ENCODE measurements at places on chromosomes 2 and 18.

DNA sequence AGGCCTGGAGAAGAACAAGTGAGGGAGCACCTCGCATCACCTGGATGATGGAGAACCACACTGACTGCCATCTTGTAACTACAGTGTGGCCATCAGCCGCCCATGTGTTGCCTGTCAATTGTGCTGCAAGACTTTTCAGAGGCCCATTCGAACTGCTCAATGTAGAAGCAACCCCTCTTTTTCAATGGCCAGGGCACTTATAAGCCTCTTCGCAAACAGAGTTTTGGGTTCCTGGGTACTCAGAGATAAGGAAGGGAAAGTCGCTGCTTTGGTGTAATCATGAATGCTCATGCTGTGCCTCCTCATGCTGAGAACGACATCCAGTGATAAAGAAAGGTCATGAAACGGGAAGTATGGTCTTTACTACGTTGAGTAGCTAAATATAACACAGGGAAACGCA lies 143.9 kb upstream of the SLC39A10 start:
- DNase-seq: no peak

DNA sequence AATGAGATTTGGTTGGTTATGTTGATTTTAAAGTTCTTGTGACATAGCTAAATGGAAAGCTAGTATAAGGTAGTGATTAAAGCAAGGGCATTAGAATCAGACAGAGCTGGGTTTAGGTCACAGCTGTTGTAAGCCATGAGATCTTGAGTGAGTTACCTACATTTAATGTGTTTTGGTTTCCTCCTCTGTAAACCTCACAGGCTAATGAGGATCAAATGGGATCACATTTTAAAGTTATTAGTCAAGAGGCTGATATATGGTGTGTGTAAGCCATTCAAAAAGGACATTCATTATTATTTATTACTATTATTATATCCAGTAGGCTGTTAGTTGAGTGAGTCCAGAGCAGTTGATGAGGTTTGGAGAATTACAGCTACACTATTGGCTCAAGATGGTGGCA lies 416.2 kb downstream of the IRS1 start:
- no peak for DNase-seq

DNA sequence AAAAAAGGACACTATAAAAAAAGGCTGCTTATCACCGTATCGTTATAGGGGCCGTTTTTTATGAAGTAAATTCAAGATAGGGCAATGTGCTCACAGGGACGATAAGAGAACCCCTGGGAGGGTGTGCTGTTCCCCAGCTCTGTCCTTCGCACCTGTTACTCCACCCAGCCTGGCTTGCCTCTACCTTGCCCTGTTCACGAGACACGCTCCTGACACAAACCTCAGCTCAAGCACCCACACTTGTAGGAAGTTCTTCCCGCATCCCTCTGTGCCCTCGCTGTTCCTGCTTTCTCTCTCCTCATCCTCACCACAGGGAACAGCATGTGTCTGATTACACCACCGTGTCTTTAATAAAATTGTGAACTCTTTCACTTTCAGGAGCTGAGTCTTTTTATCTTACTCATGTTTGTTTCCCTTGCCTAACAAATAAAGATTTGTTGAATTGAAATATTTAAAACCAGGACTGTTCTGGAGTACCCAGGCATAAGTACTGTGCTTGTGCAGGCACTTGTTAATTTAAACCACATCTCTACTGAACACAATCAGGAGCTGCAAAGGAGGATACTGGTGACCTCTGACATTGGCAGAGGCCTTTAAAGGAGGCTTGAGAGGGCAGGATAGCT lies 26.0 kb upstream of the KIDINS220 start:
- DNase-seq: no peak

GRCh38 chr2:39689272-39689841 lies 23.6 kb downstream of the TMEM178A start:
- no peak for DNase-seq

DNA sequence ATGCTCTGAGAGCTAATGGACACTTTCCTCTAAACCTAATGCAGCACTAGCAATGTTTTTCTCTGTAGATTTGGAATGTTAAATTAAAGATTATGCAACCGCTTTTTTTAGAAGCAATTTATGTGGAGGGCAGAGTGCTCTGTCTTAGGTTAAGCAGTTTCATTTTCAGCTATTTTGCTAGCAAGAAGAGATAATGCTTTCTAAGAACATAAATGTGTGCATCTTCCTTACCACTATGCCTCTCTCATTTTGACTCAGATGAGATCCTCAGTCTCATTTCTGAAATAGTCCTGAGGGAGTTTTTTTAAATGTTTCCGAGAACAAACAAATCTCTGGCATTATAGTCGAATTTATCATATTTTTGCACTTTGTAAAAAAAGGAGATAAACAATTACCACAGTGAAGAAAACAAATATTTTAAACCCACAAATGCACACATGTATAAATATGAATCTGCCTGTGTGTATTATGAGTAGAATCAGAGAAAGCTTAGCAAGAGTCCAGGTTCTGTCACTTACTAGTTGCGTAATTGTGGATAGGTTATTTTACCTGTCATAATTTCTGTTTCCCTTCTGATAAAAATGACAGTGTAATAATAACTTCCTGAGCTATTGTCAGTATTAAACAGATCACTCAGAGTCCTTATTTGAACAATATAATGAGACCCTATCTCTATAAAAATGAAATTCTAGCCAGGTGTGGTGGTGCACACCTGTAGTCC lies 207.7 kb upstream of the CRIM1 start:
- no peak for DNase-seq

- DNase-seq: no peak
Measured at GRCh38 chr2:52862801-52863200, 904.8 kb upstream of the CHAC2 start.

DNA sequence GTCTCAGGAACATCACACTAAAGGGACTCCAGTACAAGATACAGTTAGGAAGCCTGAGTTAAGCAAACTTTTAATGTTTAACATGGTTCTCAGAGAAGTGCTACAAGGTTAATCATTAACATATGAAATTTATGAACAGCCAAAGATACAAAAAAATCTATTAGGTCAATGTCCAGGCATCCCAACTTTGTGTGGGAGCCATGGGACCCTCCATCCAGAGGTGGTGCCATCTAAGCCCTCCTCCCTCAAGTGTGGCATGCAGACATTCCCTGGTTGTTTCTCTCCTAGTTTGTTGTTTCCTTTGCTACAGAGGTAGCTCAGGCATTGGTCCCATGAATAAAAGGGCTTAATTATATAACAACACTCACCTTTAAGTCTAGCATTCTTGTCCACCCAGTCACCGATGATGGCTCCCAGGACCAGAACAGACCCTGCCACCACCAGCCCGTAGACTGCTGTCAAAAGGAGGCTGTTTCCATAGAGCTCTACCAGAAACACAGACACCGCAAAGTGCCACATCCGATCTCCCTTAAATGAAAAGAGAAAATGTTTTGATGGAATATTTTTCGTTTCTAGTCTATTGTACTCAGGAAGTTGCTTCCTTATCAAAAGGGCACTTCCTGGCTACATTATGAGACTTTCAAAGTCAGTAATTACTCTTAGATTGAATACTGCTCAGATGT lies 5.7 kb downstream of the SLC40A1 start:
- DNase-seq: no peak

GRCh38 chr2:128356127-128356526 lies 37.5 kb upstream of the HS6ST1 start:
- DNase-seq: no peak

- no peak for DNase-seq
Measured at GRCh38 chr2:168952424-168952823, 51.3 kb downstream of the G6PC2 start.

DNA sequence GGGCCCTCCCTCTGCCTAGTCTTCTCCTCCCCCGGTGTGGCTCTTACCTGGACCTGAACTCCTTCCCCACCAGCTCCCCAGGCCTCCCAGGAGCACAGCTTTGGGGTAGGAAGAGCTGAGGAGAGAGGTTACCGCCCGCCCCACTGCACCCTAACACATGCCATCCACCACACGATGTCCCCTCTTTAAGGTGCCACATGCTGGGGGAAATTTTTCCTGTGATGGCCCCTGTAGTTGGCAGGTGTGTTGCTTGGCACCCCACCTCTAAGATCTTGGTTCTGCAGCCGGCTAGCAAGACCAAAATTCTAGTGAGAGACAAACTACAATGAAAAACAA lies 6.9 kb upstream of the TEX261 start:
- no peak for DNase-seq

DNA sequence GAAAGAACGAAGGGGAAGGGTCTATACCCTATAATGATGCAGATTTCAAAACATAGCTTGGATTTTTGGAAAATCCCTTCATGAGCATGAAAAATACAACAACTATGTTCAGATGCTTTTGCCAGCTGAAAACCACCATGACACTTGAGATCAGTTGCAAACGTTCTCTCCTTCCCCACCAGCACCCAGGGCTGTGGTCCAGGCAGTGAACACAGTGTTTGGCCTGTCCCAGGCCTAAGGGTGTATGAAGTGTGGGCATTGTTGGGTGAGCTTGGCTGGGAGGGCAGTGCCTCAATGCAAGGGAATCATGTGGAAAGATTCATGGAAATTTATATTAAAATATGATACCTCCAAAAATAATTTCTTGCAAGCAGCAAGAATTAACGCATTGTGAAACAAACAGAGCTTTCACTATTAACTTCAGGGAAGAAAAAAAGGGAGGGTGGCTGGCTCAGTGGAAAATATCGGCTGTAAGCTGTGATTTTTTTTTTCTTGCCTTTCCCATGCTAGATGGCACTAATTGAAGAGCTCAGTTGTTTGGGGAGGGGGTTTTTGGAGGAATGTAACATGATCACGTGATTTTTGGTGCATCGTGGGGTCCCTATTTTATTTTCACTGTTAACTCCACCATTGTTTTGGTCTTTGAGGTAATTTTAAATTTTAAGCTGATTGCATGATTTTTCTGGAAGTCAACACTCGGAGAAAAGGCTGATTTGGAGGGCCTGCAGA lies 52.0 kb downstream of the CDC42EP3 start:
- peak; percentile 65 for DNase-seq

- peak; percentile 11 for DNase-seq
Measured at GRCh38 chr2:44623622-44624351, 262.0 kb downstream of the CAMKMT start.

GRCh38 chr18:581096-581495 lies 916 bp downstream of the CETN1 start:
- DNase-seq: no peak

- DNase-seq: no peak
Measured at GRCh38 chr2:174048243-174048642, 83.1 kb upstream of the SP3 start.

Measured in muscle of leg (tissue), 16 donors.